ENCODE measurements at places on chromosomes 11 and 22.

- DNase-seq, result no peak
These were observed 1.5 kb upstream of the IGF2 start for GRCh38 chr11:2140411-2141400.

- no peak for DNase-seq
These were observed 72.8 kb upstream of the KCNQ1OT1 start for GRCh38 chr11:2772544-2773031.

- no peak for DNase-seq
These were observed 93.8 kb upstream of the LRRC55 start for GRCh38 chr11:57087991-57088390.

DNA sequence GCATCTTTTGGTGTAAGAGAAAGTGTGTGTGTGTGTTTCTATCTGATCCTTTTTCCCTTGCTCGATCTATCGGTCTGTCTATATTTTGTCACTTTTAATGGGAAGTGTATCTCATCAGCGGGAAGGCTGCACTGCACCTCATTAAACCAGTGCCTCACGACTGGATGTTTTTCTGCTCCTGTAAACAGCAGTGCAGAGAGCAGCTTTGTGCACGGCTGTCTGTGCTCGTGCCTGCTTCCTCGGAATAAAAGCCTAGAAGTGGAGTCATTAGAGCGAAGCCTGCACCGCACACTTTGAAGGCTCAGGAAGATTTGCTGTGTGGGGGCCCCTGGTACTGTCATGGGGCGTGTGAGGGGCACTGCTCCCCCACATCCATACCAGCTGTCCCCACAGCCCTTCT lies 27.0 kb upstream of the PARVG start:
- no peak for DNase-seq

- DNase-seq, result peak; percentile 45
These were observed 5.2 kb downstream of the MAML2 start for GRCh38 chr11:96337541-96338431.

DNA sequence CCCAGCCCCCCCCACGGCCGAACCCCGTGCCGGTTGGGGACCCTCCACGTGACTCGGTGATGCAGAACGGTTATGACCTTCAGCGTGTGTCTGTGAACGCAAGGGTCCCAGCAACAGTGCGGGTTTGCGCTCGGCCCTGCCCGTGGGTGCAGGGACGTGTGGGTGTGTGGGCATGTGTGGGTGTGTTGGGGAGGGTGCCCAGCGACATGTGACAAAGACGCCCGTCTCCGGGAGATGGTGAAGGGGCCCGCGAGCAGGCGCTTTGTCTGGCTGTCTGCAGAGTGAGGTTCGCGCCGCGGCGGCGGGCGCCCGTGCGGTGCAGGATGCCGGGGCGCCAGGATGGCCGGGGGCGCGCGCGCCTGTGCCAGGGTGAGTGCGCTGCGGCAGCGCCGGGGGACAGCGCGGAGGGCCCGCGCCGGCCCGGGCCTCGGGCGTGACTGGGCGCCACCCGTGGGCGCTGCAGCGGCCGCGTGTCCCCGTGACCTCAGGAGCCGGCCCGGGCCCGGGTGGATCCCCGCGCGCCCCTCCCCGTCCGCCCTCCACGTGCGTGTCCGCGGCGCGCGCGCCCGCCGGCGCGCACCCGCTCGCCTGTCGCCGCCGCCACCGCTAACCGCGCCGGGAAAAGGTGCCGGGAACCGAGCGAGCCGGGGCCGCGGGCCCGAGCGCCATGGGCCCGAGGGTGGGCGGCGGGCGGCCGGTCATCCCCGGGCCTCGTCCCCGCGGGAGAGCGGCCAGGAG lies at the start of gene LRFN4:
TSS of gene LRFN4 (plus strand) at position 569 of the 738 bp plus-strand sequence. CDS start 681 bp downstream, outside the sequence.
- DNase-seq, result peak; percentile 80

- DNase-seq, result no peak
These were observed 54.7 kb upstream of the SLC25A1 start for GRCh38 chr22:19233189-19233661.
